ENCODE measurements at places on chromosomes 12 and 14.

DNA sequence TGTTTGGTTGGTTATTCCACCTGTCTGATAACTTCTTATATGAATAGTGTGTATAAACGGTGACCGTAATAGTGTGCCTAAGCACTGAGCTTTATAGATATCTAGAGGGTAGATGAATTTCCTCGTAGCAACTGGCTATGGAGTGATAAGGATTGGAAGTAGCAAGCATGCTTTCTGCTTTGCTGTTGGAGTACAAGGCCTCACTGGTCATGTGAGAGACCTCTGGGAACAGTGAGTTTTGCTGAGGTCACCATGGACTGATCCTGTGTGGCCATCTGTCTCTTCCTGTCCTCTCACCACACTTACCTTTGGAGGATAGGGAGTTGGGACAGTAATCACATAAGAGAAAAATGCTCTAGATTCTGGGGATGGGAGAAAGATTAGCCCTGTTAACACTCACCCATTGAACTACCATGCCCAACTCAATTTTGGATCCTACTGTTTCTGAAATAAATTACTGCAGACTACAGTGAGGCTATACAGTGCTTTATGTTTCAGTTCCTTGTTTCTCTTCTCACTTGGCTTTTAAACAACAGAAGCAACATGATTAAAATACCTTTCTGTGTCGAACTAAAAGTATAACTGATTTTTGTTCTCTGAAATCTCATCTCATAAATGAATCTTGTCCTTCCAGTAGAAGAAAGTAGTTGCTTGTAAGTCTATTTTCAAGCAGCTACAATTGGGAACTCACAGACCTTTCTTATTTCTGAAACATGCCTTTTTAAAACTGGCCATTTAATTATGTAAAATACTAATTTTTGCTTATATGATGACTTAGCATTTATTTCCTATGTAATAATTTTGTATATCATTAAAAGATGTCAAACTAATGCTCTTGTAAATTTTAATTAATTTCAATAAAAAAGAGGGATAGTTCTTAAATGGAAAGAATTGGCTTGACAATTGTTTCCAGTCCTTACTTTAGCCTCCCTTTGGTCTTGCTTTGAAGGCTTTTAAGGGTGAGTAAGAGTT is 8.3 kb downstream of the TMX1 start:
- no peak for DNase-seq

DNA sequence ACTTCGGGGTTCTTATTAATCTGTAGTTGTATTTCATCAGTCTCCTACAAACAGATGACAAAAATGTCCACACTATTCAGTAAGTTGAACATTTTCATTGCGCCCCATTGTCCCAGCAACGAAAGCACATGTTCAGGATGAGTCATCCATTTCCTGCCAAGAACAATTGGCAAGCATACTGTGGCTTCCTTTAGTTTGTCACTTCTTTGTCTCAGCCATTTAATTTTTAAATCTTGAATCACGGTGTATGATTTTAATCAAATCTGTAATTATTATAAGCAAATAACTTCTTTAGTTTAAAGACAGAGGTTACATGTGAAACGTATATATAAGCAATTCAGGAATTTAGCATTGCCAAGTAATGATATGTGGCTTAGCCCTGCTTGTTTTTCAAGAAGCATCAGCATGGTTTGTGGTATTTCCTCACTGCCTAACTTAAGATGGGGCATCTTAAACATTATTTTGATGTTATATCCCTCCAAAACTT is 211.3 kb upstream of the KRR1 start:
- DNase-seq = peak; percentile 67

GRCh38 chr12:132955094-132956010 is 754 bp downstream of the ZNF605 start:
- DNase-seq = peak; percentile 76

DNA sequence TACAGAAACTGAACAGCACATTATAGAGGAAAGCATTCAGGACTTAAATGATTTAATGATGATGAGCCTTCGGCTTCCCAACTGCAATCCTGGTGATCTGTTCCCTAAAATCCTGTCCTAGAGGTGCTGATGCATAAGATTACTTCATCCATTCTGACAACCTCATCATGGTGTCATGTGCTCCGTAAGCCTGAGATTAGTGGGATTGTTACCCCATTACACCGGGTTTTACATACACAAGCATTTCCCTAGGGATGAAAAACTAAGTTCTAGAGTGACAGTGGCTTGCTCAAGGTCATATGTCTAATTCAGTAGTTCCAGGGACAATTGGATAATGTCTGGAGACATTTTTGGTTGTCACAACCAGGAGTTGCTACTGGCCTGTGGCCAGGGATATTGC is 2.5 kb upstream of the RNASE13 start:
- no peak for DNase-seq

- DNase-seq = no peak
Observed at GRCh38 chr12:124581307-124582107, 14.1 kb upstream of the NCOR2 start.

DNA sequence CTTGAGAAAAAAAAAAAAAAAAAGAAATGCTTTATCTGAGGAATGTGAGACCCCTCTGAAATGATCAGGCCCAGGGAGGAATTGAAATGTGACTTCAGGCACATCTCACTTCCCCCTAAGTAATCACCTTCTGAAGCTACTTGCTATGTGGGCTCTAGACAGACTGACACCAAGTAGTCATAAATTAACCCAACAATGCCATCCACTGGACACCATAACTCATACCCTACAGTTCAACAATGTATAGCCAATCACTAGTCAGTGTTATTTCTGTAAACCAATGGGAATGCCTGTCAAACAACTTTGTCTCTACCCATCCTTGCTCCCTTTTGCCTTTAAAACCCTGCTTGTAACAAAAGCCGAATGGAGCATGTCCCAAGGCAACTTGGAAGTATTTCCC is 182.7 kb upstream of the TMPO start:
- no peak for DNase-seq

Measured in right hindlimb (tissue), 1 donor.